ENCODE measurements at places on chromosomes 7 and 10. TPM values are rescaled to one million over a fixed set of nuclear protein-coding genes. Genes with fewer than 3 reads are reported as not detected.

DNA sequence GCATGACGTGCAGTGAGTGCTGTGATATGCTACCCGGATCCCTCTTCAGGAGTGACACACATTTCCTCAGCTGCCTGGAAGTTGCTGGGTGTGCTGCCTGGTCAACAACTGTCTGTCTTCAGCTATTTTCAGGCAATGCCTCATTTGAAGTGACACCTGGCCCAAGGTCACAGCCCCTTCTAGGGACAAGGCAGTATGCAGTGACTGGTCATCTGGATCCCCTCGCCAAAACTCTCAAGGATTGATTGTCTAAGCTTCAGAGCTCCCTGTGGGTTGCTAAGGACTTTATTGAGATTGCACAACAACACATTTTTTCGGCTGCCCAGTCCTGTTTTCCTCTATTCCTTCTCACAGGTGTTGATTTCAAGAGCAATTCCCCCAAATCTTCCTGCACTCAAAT is 108.8 kb downstream of the GNAI1 start:
- no peak for DNase-seq

- no peak for DNase-seq
Observed at GRCh38 chr7:67758551-67758950, 761.9 kb downstream of the TYW1 start.

DNA sequence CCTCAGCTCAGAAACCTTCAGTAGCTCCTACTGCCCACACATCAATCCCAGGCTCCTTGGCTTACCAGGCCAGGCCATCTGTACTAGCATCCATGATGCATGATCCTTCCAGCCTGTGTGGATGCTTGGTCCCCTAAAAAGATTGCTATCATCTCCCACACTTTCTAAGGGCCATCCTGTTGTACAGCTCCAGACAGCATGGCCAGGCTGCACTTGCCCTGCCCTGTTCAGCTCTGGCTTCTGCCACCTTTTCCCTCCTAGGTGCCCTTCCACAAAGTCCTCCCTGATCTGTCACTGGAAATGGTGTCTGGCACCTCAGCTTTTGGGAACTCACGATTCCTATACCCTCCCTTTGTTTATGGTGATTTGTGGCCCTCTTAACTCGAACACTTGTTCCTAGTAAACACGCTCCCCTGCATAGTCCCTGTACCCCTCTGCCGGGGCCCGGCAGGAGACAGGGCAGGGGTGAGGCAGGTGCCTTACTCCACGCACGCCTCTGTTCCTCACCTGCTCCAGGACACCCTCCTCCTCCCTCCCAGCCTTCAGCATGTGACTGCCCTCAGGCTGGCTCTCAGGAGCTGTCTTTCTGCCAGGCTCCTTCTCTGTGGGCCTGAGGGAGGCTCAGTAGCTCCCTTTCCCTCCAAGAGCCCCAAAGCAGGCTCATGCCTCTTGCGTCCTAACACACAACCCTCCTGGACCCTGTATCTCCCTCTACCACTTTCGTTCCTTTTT is 71.8 kb downstream of the CDH23 start:
- no peak for DNase-seq

- no peak for DNase-seq
Observed at GRCh38 chr10:69929575-69929974, 123.1 kb upstream of the MACROH2A2 start.

GRCh38 chr7:111012799-111013675 is 77.9 kb upstream of the LRRN3 start:
- DNase-seq: no peak

DNA sequence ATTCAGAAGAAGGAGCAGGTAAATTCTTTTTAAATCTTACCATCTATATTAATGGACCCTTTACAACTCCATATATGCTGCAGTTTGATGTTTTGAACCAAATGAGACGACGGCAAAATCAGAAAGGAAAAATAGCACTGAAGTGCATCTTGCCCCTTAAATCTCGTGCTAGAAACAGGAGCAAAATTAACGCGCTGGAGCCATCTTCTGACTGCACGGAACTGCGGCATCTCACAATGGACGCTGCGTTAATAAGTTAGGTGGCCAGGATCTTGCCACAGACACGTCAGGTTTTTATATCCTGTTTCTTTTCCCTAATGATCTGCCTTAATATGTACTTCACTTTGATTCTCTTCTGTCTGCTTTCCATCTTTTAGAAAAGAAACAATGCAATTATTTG is 354.5 kb downstream of the TFEC start:
- DNase-seq: no peak

DNA sequence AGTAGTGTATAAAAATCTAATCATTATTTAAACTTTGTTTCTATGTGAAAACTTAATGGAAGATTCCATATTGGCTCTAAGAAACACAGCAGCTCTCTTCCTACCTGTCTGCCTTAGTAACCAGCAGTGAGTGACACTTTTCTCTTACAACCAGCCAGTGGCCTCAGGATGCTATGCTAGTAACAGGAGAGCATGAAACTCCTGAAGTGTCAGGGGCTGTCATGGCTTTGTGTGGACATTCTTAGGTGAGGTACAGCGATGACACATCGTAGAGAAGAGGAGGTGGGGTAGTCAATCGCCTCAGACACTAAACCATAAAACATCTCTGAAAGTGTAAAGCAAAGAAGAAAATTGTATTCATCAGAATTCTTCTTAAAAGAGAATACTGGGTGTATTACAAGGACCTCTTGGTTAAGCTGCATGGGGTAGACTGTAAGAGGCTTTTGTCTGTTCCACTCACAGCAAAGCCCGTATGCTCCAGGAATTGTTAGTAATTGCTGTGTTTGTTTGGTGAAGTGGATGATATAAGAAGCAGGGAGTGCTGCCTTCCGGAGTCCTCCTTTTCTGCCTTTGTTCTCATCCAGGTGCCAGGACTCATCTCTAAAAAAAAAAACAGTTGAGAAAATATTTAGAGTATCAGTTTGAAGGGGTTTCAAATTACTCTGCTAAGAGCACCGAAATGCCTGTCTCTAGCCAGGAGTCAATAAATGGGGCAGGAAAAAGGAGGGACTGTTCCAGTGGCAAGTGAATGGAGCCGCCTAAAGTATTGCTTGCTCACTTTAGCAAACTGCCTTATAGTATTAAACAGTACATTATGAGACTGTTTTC is 518.8 kb downstream of the CNTNAP2 start:
- no peak for DNase-seq

Gene MTERF1
- total RNA-seq: 9.9 TPM

Gene CREB5
- 4.8 TPM for total RNA-seq

Gene EGR2
- total RNA-seq: 1.0 TPM

Measured in Right ventricle myocardium inferior (tissue), 1 donor.